Nephron progenitor cell (in vitro differentiated cells): ENCODE measurements at places on chromosomes 4 and X.

DNA sequence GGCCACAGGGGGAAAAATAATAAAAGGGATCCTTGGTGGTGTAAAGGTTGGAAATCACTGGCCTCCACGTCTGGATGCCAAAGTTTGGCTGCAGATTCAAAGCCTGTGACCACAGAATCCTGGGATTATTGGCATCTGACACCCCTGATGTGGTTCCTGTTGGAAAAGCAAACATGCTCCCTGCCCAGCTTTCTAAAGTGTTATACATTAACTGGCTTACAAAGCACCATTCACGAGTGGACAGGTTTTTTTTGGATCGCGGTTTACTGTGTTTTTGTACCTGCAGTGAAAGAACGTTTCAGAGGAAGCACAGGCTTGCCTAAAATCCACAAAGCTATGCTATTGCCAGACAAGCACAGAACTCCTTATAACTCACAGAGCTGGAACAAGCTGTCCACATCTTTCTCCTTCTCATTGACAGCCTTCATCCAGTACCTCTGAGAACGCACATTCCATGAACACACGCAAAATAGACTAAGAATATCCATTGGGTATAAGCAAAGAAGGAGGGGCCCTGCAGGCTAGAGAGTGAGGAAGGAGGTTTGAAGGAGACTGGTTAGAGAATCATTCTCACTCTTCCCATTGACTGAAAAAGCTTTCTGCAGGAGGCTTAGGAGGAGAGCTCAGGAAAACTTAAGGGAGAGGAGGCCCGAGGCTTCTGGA lies 14.5 kb upstream of the CAPN6 start:
- DNase-seq = no peak

- DNase-seq = no peak
Measured at GRCh38 chr4:78299565-78299972, 242.4 kb downstream of the FRAS1 start.

- no peak for DNase-seq
Measured at GRCh38 chr4:4533461-4534169, 8.2 kb downstream of the STX18 start.

- no peak for DNase-seq
Measured at GRCh38 chr4:153413842-153414241, 52.3 kb upstream of the TMEM131L start.

DNA sequence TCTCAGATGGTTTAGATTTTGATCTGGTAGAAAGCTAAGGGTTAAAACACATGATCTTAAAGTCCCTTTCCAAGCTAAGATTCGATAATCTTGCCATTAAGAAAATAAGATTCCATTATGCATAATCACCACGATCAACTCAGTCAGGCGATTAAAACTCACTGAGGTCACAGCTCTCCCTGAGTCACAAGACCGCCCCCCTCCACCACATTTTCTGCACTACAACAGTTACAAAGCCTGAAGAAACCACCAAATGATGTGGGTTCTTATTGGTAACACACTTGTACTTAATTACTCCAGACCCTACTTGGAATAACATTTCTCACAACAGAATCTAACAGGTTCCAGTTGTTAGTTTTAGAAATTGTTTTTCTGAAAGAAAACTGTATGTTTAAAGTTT lies 62.8 kb downstream of the SH3KBP1 start:
- DNase-seq = no peak

DNA sequence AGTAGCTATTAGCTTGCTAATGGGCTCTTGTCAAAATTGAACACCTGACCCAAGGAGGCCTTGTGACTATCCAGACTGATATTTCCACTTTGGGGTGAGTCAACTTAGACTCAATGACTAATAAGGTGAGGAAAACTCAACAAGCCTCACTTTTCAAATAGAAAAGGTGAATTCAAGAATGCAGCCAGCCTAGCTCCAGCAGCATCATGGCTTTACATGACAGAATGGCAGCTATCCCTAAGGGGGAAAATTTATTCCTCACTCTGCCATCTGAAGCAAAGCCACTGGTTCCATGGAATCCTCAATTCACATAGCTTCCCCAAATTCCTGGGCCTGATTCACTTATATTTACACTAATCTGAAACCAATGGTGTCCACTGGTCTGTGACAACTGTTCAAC lies 29.1 kb upstream of the RAB9B start:
- DNase-seq = no peak

GRCh38 chr4:169818063-169818679 lies 60.4 kb upstream of the HPF1 start:
- no peak for DNase-seq

GRCh38 chrX:33465137-33465536 lies 253.8 kb upstream of the DMD start:
- DNase-seq = no peak

- DNase-seq = no peak
Measured at GRCh38 chr4:16122308-16122711, 38.5 kb upstream of the PROM1 start.

GRCh38 chrX:44157858-44158257 lies 184.7 kb upstream of the NDP start:
- DNase-seq = no peak

GRCh38 chrX:113058634-113059033 lies 218.0 kb upstream of the AMOT start:
- no peak for DNase-seq

DNA sequence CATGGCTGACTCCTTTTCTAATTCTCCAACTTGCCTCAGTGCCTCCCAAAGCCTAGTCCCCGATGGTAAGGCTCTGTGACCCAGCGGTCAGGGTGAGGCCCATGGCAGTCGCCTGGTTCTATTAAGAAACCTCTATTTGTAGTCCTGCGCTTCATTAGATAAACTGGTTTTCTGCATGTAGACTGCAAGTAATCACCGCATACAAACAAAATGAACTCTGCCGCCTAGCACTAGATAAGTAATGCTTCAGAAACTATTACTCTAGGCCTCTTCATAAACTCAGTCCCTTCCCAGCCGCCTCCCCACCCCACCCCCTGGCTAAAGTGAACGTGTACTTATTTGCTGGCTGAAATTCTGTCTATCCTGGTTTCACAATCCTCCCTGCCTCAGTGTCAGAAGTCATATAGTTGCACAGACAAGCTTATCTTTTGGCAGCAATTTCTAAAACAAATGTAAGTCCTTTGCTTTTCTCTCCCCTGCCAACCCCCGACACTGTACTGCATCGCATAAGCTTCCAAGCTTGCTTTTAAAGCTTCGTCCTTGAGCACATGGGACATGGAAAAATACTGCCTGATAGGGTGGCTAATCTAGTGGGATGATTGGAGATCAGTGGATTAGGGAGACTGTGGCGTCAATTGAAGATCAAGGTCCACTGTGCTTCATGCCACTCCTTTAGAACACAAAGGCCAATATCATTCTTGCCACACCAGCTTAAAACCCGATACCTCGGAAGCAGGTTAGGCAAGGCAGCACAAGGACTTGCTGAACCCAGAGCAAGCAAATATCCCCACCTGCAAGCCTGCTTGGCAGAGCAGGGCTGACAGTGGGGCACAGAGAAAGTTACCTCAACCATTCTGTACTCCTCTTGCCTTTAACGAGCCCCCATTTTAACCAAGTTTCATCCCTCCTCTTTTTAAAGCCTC lies 125.8 kb downstream of the IRF2 start:
- no peak for DNase-seq

- peak; percentile 29 for DNase-seq
Measured at GRCh38 chrX:109709129-109709631, 23.9 kb downstream of the ACSL4 start.

DNA sequence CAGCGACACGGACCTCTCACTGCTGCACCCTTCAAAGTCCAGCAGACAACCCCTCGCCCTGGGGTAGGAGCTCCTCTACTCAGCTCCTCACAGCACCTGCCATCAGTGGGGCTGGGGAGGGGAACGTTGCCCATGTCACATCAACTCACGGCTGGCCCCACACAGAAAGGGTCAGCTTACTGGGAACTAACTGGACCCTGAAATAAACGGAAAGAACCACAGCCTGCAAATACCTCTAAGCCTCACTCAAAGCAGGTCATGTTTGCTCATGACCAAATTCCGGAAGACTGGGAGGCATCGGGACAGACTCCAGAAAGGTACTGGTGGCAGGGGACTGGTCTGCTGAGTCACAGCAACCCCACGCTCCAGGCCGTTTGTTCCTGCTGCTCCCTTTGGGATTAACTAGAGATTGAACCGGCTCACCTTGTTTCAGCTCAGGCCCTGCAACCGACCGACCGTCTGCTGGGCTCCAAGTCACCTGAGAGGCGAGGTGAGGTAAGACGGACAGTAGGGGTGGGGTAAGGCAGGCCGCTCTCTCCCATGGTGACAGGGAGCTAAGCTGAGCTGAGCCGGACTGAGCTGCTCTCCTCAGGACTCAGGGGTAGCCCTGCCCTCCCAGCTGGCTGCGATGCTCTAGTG lies 5.6 kb downstream of the G6PD start:
- DNase-seq = no peak

DNA sequence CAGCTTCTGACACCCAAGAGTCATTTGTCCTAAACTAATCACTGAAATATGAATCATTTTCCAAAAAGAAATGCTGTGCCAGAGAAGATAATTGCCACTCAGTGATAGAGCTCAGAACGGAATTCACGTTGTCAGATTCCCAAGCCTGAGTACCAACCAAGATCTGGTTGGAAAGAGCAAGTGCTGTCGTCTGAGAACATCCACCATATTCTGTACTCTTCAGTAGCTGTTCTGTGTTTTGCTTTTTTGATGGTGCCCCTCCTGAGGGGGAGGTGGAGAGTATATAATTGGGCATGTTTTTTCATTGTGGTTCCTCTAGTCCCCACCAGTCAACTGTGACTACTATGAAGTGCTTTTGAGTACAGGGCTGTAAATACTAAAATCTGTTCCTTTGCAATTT lies 13.2 kb downstream of the RUFY3 start:
- DNase-seq = no peak

DNA sequence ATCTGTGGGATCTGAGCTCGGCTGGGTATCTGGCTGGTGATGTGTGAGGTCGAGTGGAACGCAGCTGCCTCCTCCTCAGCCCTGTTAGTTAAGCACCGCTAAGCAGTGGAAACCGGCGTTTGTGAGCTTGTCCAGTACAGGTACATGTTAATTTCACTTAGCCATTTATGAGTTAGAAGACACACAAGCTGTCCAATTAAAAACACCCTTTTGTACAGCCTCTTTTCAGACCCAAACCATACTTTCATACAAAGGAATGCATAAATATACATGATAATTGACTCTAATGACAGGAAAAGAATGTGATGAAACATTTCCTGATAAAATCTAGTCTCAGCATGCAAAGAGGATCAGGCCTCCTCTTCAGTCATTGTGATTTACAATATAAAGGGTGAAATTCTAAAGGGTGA lies 163.6 kb upstream of the FAT1 start:
- DNase-seq = peak; percentile 32

GRCh38 chrX:116198235-116198634 lies 27.7 kb downstream of the AGTR2 start:
- no peak for DNase-seq

DNA sequence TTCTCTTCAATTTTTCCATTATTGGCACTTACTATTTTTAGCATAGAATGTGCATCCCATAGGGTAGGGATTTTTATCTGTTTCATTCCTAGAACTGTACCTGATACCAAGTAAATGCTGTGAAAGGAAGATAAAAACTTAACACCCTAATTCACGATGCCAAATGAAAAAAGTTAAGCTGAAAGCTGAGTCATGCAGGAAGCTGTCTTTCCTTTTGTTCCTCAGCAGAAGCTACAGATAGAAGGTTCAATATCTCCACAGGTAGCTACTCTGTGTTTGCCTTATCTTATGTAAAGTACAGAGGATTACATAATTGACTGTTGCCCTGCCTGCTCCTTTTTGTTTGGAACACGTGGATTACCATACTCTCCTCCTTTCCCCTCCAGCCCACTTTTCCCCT lies 77.0 kb downstream of the LRP2BP start:
- DNase-seq = no peak

DNA sequence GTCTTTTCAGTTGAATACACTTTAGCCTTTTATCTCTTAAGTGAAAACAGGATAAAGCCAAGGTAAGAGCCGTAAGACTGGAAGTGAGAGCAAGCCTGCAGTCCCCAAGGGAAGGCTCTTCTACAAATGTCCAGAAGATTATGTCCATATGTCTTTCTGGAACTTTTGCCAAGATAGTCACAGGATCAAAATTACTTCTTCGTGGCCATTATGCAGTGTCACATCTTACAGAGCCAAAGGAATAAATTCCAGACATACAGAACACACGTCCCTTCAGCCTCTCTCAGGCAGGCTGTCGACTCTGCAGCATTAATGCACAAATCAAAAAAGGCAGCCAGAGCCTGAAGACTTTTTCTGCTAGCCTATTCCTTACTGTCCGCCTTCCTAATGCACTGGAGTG lies 10.9 kb upstream of the GATB start:
- DNase-seq = no peak

DNA sequence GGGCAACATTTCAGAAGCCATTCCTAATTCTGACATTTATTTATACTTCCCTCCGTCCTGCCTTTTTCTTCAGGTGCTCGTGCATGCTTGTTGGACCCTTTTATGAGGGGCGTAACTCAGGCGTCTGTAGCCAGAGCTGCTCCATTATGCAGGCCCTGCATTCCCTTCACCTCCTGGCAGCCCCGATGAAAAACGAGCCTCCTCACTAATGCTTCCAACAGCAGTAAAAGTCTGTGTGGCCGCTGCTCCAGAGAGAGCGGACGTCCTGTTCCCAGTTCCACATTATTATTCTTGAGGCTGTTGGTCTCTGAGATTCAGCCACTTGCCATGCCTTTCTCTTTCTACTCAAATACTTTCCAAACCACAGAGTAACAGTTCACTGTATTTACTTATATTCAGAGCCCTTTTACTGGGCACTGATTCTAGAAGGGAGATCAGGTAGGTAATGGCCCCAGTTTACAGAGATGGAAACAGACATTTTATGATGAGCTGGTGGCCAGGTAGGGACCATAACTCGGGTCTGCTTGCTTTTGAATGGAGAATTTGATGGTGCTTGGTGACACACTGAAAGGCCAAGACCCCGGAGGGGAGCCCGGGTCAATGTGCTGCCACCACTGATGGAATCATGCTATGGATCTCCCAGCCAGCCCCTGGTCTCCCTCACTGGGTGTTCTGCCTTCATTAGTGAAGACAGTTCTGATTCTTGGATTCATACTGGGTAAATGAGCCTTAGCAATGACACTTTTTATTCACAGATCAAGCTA lies 101.0 kb downstream of the GATB start:
- peak; percentile 56 for DNase-seq

GRCh38 chr4:7341491-7342222 lies 93.1 kb downstream of the PSAPL1 start:
- DNase-seq = no peak

DNA sequence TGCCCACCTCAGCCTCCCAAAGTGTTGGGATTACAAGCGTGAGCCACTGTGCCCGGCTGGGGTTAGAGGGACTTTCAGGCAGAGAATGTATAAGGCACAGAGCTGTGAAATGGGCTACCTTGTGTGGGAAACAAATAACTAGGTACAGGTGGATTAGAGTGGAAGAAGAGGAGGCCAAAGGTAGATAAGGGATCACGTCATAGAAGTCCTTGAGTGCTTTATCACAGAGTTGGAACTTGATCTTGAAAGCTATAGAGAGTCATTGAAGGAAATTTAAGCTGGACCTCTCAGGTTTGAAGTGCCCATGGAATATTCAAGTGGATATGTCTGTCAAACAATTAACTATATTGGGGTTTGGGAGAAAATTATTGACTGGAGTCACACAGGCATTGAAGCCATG lies 8.4 kb downstream of the N4BP2 start:
- no peak for DNase-seq

GRCh38 chrX:153554519-153555167 lies 37.2 kb downstream of the ATP2B3 start:
- DNase-seq = peak; percentile 71
